ENCODE measurements at places on chromosomes 16 and 17.
A peak's percentile ranks its signal among the peaks of the same experiment; 100 is the strongest.

DNA sequence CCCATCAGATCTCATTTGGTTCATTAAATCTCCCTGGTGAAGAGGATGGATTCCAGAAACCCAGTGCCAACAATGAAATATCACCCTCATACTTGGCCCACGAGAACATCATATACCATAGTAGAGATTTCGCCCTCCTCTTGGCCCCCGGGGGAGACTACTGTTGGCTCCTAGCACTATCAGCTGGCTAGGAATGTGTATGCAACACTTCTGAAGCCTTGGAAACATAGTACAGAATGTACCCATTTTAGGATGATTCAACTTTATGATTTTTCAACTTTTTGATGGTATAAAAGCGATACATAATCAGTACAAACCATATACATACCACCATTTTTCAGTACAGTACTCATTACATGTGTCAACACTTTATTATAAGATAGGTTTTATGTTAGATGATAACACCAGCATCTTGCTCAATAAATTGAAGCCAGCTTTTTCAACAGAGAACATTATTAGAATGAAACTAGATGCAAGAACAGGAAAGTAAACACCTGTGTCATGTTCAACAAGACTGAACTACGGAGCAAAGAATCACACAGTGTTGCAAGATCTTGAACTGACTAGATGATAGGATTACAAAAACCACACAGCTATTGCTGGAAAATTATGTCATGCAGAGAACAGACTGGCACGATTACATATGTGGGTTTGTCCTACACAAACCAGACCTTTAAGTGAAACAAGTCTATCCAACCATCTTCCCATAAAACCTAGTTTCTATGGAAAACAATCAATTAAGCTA, 17.2 kb downstream of the RSL1D1 start:
- no peak for DNase-seq

DNA sequence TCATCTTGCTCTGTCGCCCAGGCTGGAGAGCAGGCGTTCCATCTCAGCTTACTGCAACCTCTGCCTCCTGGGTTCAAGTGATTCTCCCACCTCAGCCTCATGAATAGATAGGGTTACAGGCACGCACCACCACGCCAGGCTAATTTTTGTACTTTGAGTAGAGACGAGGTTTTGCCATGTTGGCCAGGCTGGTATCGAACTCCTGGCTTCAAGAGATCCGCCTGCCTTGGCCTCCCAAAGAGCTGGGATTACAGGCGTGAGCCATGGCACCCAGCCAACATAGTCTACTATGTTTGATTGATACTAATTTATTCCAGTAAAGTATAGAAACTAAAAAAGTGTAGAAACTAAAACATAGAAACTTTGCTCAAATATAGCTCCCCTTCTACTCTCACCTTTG, 94.9 kb downstream of the CA4 start:
- DNase-seq = no peak

DNA sequence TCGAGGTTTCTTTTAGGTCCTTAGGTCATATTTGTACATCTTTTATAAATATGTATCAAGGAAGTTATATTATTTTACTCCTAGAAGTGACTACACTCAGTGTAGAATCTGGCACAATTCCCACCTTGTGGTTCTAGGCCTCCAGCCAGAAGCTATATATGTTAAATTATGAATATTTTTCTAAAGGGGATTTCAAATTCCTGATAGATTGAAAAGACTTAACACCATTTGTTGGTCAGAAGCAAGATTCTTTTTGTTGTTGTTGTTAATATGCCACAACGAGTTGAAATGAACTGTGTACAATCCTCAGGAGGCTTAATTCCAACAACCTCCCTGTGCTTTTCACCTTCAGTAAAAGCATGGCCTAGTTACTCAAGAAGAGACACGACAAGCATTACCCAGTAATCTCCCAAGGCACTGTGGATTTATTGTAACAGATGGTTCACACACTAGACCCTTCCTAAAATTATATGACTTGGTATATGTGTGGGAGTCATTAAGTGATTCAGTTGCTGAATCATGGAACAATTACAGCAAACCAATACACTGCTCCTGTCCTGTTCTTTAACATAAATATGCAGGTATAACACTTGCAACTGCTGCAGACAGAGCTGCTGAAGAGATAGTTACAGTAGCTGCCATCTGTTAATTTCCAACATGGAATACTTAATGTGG, 964.4 kb upstream of the GOT2 start:
- DNase-seq = no peak

DNA sequence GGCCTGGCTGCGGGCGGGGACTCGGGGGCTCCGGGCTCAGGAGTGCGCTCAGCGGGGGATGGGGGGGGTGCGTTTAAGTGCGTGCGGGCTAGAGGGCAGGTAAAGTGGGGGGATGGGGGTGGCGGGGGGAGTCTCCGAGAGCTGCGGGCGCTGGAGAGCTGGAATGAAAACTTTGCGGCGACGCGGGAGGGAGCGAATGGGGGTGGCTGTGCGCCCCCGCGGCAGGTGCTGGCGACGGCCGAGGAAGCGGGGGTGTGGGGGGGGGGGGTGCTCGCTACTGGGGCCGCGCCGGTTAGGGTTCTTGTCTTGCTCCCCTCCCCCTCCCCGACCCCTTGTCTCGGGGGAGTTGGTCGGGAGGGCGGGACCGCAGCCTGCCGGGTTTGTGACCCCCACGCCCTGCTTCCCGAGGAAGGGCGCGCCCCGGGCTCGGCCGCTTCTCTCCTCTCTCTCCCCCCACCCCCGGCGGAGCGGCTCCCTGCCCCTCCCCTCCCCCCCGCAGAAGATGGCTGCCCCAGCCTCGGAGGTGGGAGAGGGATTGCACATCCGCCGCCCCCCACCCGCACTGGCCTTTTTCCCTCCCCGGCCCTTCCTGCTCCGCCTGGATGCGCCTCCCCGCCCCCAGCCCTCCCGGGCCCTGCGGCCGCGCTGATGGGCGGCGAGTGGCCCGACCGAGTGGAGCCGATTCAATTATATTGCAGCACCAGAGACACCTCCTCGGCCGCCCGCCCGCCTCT, 649 bp downstream of the GSE1 start:
- DNase-seq = no peak

DNA sequence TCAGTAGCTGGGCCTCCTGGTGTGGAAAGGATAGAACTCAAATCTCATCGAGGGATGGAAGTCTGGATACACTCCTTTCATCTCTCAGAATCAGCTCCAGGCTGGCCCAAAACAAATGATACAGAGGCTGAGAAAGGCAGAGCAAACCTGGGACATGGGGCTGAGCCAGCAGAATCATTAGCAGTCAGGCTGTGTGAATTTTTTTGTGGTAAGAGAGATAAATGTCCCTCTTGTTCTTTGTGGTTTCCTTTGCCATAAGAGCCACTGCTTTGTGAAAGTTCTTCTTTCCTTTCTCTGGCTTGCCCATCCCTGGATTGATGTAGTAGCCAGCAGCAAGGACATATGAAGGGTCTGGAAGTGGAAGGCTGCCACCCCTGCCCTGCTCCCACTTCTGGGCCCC, 146.2 kb downstream of the CDH13 start:
- DNase-seq = no peak

GRCh38 chr17:77881545-77881944, 77.0 kb upstream of the TNRC6C start:
- DNase-seq = peak; percentile 44

DNA sequence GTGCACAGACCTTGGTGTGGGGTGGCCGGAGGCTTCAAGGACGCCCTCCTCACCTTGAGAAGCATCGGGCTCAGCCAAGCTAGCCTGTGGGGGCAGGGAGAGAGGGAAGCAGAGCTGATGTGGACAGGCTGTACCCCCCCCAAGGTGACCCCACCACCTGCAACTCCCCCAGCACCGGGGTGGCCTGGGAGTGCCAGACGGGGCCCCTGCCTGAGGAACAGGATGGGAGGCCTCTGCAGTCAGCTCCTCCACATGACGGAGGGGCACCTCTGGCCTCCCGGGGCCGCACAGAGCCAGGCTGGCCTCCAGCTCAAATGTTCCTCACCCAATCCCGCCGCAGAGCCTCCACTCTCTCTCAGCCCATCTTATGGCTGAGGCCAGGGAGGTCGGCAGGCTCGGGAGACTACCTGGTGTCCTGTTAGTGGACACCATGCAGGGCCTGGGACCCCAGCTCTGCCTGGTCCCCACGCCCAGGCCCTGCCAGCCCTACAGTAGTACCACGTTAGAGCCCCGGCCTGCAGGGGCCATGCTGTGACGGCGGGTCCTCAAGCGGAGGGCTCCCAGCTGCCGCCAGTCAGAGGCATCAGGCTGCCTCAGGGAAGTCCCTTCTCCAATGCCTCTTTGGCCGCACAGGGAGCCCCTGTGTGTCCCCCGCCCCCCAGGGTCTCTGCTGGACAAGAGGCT, 19.4 kb upstream of the SLC38A10 start:
- DNase-seq = no peak

DNA sequence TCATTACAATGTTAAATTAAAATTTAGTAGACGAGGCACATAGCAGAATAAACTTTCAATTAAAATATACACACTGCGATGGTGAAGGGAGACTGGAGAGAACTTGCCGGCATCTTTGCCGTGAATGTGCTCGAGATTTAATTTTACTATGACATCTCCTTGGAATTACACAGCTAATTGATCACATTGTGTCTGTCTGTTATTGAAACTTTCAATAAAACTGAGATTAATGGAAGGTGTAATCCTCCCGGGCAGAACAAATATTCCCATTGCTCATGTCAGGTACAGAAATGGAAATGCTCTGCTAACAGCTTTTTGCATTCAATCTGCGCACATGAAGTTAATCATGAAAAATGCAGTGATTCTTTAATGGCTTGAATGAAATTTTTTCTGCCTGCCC, 210.1 kb upstream of the NLRP1 start:
- no peak for DNase-seq

- DNase-seq = no peak
Observed at GRCh38 chr17:38749223-38750043, 1.3 kb upstream of the PCGF2 start.

DNA sequence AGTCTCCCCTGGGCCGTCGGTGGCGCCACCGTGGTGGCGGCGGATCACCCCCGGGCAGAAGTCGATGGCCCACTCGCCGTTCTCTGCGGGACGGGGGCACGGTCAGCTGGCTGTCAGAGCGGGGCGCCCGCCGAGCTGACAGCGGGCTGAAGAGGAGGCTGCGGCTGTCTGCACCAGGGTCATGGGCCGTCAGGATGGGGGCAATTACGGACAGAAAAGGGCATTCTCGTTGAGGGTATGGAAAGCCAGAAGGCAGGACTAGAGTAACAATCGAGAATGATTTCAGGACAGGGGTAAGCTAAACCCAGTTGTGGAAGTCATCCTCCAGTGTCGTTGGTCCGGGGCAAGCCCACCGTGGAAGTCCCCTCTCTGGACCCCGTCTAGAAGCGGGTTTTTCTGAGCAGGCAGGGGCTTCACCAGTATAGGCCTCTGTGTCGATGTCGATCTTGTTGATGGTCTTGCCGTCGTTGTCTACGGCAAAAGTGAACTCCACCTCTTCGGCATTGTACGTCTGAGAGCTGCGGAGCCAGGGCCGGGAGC, 1.7 kb downstream of the CHRNE start:
- no peak for DNase-seq

- DNase-seq = no peak
Observed at GRCh38 chr17:77451894-77452852, 311.4 kb downstream of the SEC14L1 start.

DNA sequence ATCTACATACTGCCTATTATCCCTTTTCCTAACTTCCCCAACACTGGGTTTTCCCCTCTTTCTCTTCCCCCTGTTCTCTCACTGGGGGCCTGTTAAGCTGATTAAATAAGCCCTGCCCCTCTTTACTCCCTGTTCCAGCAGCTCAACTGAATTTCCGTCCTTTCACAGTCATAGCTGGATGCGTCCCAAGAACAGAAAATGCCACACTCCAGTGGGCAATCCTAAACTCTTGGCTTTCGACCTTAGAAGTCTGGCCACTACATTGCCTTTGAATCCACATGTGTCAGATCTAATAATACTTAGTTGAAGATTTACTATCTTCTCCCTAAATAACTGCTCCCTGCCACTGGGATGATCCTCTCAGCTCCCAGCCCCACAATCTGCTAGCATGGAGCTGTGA, 34.5 kb downstream of the KCNJ16 start:
- DNase-seq = no peak

GRCh38 chr17:50310455-50311111, 35.3 kb upstream of the XYLT2 start:
- DNase-seq = no peak

DNA sequence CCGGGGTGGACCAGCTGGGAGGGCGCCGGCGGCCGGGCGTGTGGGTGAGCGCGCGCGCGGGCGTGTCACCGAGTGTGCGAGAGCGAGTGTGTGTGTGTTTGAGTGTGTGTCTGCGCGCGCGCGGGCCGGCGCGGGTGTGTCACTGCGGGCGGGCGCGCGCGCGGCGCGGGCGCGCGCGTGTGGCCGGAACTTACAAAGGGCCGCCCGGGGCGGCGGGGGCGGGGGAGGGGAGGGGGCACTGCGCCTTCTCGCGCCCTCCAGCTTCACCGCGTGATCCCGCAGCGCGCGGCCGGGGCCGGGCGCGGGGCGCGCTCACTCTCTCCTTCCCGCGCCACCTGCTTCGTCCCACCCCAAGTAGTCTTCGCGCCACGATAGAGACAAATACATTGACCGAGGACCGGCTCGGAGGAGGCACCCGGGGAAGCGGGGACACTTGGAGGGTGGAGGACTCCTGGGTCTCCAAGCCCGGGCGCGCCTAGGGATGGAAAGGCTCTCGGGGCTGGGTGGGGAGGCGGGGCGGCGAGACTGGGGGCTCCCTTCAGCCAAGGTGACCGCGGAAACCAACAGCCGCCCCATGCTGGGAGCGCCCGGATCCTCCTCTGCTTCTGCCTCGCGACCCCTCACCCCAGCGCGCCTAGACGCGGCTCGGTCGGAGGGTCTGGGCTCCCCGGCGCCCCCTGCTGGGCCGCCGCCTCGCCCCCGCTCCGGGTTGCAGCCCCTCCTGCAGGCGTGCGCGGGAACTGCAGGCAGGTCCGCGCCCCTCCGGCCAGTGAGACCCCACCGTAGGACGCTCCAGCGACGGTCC, at the start of gene SRCIN1:
Gene SRCIN1, minus strand, starts transcription at position 112 of the 805 bp plus-strand sequence. CDS start 247 bp downstream, outside the sequence.
- peak; percentile 35 for DNase-seq

- DNase-seq = no peak
Observed at GRCh38 chr17:79645777-79646088, 34.9 kb upstream of the RBFOX3 start.

DNA sequence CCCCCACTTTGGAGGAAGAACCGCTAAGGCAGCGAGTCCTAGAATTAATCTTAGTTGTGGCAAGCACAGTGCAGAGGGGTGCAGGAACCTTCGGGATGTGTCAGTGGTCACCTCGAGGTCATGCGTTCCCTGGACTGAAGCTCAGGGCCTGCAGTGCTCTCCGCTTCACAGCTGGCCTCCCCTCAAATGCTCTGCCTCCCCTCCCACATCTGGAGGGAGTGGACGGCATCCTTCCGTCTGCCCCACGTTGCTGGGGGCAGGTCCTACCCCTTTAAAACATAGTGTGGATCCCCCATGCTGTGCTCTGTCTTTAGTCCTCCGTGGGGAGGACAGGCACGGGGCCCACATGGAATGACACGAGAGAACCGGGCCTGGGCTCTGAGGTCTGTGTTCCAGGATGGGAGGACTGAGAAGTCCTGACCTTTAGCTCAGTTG, 99.5 kb upstream of the CDC42EP4 start:
- no peak for DNase-seq

Data from stimulated activated CD4-positive, alpha-beta T cell treated with anti-CD3 and anti-CD28 coated beads, Interleukin-12 subunit alpha, Interleukin-12 subunit beta, amount 100 ng/mL, for 48 hours (primary cell).